Epithelial cell of esophagus (primary cell): ENCODE measurements at places on chromosomes 2 and 18.

GRCh38 chr2:124323321-124323720 lies 298.2 kb downstream of the CNTNAP5 start:
- DNase-seq = peak; percentile 30

DNA sequence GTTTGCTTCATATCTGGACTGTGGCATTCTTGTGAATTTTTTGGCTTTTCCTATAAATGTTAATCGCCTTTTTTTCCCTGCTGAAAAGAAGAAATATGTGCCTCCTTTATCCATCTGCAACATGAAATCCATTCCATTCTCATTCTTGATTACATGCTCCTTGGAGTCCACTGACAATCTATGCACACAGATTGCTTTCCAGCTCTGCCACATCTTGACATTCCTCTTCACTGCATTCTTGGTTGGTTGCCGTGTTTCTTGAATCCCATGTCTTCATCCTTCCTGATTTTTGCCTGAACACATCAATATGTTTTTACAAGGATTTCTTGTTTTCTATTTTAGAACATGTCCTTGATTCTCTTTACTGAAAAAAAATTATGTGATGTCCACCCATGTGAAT lies 26.7 kb upstream of the BIRC6 start:
- DNase-seq = no peak

GRCh38 chr2:23327887-23328286 lies 57.1 kb upstream of the KLHL29 start:
- DNase-seq = no peak

DNA sequence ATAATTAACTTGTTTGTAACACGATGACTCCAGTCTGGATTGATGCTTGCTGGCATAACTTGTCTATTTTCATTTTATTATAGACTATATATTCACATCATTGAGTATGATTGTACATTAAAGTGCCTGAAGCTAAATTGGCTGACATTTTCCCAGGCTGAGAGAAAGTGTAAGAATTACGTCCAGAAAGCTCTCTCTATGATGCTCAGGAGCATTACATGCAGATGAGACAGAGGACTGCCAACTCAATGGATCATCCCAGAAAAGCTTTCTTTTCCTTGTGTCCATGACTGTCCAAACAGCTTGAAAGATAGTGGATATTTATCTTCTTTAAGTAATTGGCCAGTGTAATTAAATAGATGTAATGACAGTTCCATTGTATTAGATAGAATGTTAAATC lies 1372.2 kb upstream of the TMEFF2 start:
- DNase-seq = no peak

- DNase-seq = no peak
Measured at GRCh38 chr18:55488473-55488872, 99.5 kb downstream of the TCF4 start.

DNA sequence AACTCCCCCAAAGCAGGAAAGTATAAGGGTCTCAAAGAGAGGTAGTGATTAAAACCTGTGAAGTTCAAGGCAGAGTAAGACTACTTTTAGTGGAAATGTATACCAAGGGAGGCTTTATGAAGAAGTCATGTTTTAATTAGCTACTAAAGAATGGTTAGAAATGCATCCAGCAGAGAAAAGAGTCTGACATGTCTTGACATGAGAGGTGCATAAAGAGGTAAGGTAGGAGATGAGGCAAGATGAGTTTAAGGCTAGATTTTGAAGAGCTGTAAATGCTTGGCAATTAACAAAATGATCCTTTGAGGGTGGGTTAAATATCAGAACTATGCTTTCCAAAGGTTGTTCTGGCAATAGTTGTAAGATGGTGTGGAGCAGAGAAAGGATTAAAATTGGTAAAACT lies 88.7 kb upstream of the WDSUB1 start:
- DNase-seq = peak; percentile 54

GRCh38 chr2:187493180-187493579 lies 45.1 kb upstream of the CALCRL start:
- no peak for DNase-seq

DNA sequence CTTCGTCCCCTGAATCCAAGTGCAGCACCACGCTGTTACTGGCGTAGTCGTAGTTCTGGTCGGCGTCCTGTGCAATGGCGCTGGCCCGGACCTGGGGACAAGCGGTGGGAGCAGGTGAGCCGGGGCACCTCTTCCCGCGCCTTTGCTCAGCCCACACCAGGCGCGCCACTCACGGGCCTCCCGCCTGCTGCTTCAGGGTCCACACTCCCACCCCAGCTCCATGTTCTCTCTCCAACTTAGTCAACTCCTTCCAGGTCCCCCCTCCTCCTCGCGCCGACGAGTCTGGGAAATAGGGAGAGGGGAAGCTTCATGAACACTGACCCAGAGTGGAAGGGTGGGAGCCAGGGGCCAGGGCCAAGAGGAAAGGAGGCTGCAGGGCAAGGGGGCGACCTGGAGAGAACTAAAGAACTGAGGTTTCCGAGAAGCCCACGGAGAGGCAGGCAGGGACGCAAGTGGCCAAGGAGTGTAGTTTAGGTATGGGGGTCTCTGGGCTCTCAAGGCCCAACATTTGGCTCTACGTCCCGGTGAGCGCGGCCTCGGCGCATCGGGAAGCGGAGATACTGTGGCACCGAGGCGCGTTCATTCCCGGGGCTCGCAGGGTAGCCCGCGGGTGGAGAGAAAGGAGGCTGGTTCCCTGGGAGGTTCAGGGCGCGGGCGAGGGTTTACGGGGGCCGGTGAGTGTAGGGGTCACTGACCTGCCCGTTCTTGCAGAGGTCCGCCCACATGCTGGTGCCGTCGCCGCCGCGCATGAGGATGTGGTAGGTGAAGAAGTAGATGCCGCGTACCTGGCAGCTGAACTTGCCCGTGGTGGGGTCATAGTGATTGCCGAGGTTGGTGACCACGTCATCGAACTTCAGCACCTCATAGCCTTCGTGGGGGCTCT lies 1.4 kb downstream of the C1QL2 start:
- DNase-seq = no peak

DNA sequence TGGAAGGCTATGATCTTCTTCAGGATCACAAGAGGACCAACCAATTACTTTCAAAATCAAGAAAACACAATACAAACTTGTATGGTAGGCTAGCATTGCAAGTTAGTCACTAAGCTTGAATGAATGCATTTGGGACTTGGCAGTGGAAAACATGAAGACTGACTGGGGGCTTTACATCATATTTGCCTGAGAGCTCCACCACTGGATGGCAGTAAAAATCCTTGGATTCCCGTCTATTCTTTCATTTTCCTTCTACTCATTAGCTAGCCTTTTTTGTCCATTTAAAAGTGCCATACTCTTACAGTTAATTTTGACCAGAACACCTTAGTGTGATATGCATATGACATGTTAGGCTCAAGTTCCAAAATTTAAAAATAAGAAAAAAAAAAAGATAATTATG lies 63.5 kb upstream of the RASGRP3 start:
- peak; percentile 27 for DNase-seq

DNA sequence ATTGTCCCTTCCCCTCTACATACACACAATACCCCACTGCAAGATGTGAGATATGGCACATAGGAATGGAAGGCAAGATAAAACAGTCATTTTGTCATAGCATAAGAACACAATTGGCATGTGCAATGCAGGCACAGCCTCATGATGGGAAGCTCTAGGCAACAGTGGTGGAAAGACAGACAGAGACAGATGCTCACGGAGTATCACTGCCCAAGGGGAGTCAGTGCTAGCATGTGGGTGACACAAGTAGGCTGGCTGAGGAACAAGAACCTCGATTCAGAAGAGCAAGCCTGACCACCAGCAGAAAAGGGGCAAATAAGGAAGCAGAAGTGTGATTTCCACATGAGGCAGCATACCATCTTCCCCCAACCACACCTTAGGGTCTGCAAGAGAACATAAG lies 323.6 kb downstream of the PAX3 start:
- no peak for DNase-seq

GRCh38 chr2:201969938-201970785 lies 63.5 kb upstream of the FZD7 start:
- DNase-seq = no peak

DNA sequence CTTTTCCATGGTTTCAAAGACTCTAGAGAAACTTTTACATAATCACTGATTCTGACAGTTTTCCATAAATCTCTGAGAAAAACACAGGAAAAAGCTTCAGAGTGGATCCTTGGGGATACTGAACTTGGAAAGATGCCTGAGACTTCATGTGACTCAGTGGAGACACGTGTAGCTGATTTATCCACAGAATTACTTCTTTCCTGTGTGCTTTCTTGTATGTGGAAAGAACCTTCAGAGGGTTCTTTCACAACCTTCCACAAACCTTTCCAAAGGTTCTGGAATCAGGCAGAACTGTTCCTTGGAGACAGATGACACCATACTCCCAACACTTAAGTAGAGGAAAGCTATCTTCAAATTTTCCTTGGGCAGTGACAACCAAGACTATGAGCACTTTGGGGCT lies 207.2 kb downstream of the RND3 start:
- peak; percentile 84 for DNase-seq

GRCh38 chr2:72887032-72887739 lies at the start of gene SPR:
TSS of gene SPR (plus strand) at chr2:72887408. CDS start at chr2:72887433, 25 bp downstream.
- peak; percentile 77 for DNase-seq

GRCh38 chr2:9832586-9832985 lies 10.7 kb upstream of the TAF1B start:
- DNase-seq = peak; percentile 79

DNA sequence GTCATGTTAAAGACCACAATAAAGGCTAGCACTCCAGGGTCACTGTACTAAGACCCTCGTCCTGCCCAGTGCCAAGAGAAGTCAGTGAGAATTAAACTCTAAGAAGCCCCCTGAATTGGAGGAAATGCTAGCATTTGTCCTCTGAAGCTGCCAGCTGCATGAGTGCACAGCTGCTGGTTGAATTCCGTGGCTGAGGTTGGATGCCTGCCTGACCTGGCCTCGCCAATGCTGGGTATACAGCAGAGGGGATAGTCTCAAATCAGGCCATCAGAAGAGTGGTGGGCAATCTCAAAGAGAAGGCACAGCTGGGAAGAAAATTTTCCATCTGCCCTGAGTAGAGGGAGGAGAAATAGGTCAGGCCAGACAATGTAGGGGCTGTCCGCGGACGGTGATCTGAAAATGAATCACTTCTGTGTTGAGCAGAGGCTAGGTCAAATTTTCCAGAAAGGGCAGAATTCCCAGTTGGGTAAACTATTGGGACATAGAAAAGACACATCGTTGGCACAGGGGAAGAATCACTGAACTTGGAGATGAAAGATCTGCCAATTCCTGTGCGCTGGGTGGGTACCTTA lies 110.5 kb upstream of the AGAP1 start:
- DNase-seq = no peak

DNA sequence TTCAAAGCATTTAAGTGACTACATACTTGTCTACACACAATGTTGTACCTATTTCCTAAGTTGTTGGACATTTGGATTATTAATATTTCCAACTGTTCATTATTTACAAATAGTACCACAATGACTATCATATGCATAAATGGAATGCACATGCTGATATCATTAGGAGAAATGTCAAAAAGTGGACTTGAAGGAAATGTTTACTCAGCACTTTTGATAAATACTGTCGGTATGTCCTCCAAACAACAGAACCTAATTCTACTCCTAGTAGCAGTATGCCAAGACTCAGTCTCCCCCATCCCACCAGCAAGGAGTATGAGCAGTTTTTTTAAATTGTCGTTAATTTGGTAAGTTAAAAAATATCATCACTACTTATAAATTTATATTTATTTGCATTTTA lies 116.8 kb downstream of the L3MBTL4 start:
- DNase-seq = no peak

DNA sequence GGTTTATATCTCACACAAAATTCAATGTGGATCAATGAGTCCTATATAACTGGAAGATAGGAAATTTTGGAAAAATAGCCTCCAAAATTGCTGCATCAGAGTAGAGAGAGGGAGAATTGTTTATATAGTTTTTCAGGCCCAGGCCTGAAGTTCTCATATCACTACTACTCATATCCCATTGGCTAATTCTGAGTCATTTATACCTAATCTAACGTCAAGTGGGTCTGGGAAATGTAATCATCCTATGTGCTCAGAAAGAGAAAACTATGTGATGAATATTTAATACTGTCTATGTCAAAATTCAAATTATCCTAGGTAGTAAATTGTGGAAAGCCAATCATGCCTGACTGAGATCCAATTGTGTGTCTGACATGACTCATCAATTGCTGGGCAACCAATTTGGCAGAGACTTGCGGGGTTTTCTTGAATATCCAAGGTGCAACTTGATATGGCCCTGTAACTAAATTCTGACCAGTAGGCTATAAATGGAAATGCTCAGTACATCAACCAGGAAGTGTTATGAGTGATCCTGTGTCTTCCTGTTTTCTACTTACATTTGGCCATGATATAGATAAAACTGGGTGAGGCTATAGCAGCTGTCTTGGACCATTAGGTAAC lies 744.4 kb downstream of the KCNJ3 start:
- DNase-seq = peak; percentile 91

- peak; percentile 22 for DNase-seq
Measured at GRCh38 chr18:42925036-42925435, 190.4 kb downstream of the RIT2 start.

- no peak for DNase-seq
Measured at GRCh38 chr2:112709703-112710102, 11.1 kb upstream of the NT5DC4 start.

GRCh38 chr2:195879153-195879552 lies 189.5 kb downstream of the DNAH7 start:
- no peak for DNase-seq

DNA sequence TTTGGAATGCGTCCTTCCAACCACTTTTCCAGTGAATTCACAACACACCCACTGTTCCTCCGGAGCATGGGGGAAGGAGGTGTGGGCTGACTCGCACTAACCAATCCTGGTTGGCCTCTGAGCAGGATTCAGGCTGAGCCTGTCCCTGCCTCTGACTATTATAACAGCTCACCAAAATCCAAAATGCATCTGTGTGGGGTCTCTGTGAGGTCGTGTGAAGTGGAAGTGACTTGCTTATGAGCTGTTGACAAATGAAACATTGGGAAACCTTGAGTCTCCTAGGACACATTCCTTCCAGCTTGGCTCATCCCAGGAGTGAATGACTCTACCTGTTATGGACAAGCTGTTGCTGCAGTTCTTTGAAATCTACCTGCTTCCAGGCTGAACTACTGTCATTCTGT lies 1.5 kb downstream of the CIDEA start:
- peak; percentile 93 for DNase-seq

GRCh38 chr2:15031745-15032240 lies 399.3 kb downstream of the LRATD1 start:
- DNase-seq = no peak

GRCh38 chr2:131026919-131027318 lies 66.3 kb downstream of the FAM168B start:
- DNase-seq = no peak

- DNase-seq = peak; percentile 82
Measured at GRCh38 chr2:172449911-172450550, 22.6 kb downstream of the ITGA6 start.

DNA sequence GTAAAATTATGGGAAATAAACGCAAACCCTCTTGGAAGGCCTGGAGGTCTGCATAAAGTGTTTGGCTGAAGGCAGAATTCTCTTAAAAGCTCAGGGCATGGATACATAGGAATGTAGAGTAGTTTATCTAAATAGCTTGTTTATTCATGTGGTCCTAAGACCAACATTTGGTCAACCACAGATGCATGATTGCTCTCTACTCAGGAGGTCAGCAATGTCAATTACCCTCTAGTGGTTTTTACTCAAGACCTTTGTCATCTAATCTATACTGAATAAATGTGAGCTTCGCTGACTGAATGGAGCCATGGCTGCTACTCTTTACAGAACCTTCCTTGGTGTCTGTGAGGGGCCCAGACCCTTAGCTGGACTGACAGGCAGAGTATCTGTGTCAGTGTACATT lies 139.8 kb downstream of the ATL2 start:
- no peak for DNase-seq

- DNase-seq = peak; percentile 97
Measured at GRCh38 chr2:220847589-220847988, 724.5 kb downstream of the EPHA4 start.
